Type B pancreatic cell (in vitro differentiated cells): ENCODE measurements at places on chromosomes 13 and 19. TPM values are rescaled to one million over a fixed set of nuclear protein-coding genes. Genes with fewer than 3 reads are reported as not detected.

Gene PRDX2
- 416 and 497 TPM in 2 replicates for total RNA-seq

Gene PLK5
- 0.24 TPM in 1 of 2 replicates, not detected in the other for total RNA-seq

Gene SLC6A16
- total RNA-seq, result 0.31 and 3.5 TPM in 2 replicates

Gene GSX1
- total RNA-seq, result not detected in 2 replicates

Gene ZNF723
- not detected in 2 replicates for total RNA-seq

Gene ZFR2
- 1.00 and 4.7 TPM in 2 replicates for total RNA-seq

Gene CCDC169
- 2.0 and 3.2 TPM in 2 replicates for total RNA-seq

GRCh38 chr19:54206831-54207177, 6.1 kb downstream of the RPS9 start:
- DNase-seq, result no peak

- DNase-seq, result no peak
Measured at GRCh38 chr19:8423817-8424223, 10.7 kb downstream of the MARCHF2 start.

DNA sequence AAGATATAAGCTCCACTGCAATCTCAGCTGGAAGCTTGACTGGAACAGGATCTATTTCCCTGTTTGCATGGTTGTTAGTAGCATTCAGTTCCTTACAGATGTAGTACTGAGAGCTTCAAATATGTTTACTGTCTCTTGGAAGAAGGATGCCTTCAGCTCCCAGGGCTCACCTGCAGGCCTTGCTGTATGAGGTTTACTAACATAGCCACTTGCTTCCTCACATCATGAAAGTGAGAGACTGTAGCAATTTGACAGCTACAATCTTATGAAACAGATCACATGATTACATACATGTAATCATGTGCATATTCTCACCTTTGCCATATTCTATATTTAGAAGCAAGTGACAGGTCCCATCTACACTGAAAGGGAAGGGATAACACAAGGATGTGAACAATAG, 458.1 kb upstream of the PCDH20 start:
- DNase-seq, result no peak

DNA sequence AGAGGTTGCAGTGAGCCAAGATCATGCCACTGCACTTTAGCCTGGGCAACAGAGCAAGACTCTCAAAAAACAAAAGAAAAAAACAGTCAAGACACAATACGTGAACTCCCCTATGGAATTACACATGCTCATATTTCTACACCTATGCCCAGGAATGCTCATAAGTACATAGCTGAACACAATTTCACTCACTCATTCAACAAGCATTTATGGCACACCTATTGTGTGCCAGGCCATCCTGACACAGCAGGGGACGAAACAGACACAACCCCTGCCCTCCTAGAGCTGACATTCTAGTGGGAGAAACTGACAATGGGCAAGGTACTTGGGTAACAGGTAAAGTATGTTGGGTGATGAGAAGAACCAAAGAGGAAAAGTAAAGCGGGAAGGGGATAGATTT, 9.5 kb downstream of the AXL start:
- DNase-seq, result no peak

DNA sequence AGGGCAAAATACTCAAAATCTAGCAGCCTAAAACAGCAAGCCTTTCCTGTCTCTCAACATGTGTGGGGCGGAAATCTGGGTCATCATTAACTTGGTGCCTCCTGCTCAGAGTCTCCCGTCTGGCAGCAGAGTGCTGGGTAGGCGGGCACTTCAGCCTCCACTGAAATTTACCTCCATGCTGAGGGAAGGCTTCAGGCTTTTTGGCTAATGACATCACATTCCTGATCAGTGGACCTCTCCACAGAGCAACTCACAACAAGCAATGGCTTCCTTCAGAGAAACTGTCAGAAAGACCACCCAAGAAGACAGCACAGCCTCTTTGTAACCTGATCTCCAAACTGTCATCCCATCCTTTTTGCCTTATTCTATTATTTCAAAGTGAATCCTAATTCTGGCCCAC, 1109.0 kb downstream of the UQCRFS1 start:
- DNase-seq, result no peak

DNA sequence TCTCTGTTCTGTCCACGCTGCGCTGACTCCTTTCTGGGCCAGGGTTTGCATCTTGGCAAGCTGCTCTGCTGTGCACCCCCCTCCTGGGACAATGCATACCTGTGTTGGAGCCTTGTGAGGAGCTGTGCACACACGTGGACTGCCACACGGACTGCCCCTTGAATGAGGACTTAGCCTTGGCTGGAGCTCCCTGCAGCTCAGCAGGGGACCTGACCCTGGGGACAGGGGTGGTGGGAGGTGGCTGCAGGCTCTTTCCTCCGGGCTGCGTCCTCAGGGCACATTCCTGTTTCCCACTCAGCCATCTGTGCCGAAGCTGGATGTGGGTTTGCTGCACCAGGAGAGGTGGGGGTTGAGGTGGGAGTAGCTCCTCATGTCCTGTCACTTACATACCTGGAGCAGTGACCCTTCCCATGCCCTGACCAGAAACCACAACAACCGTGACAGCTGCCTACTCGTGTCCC, 8.2 kb downstream of the RAB11B start:
- no peak for DNase-seq

DNA sequence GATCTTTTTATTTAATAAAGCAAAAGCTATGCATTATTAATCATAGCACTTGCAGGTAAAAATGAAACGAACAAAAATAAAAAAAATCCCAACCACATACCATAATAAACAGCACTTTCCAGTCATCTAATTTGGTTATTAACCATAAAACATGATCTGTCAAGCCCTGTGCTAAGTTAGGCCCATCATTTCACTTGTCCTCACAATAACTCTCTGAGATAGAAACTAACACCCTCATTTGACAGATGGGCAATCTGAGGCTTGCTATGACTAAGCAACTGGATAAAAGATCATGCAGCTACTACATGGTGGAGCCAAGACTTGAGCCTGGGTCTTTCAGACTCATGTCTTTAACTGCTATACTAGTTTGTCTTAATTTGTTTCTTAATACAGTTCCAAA, 21.8 kb downstream of the PROSER1 start:
- no peak for DNase-seq
